ENCODE measurements at places on chromosomes 3 and 15.

DNA sequence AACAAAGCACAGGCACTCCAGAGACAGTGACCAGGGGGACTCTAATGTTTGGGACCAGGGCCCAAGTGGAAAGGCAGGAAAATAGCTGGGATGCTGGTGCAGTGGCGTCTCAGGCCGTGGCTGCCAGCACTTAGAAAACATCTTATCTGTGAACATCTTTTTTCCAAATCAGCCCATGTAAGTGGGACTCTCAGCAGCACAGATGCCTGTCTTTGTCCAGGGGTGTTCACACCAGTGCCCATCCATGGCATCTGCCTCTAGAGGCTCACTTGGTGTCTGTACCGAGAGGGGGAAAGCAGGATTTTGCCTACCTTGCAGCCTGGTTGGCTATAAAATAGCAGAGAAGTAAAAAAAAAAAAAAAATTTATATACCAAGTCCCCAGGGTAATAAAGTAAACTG lies 26.7 kb downstream of the SLC12A8 start:
- H3K27ac ChIP-seq, result no peak overlapping the region
- no peaks in the 10 kb centered on the region for H3K36me3 ChIP-seq
- H3K27me3 ChIP-seq, result peaks cover 2% of the 10 kb centered on the region
- H3K4me3 ChIP-seq, result no peak overlapping the region
- H3K4me1 ChIP-seq, result no peaks in the 10 kb centered on the region
- DNase-seq, result no peak

DNA sequence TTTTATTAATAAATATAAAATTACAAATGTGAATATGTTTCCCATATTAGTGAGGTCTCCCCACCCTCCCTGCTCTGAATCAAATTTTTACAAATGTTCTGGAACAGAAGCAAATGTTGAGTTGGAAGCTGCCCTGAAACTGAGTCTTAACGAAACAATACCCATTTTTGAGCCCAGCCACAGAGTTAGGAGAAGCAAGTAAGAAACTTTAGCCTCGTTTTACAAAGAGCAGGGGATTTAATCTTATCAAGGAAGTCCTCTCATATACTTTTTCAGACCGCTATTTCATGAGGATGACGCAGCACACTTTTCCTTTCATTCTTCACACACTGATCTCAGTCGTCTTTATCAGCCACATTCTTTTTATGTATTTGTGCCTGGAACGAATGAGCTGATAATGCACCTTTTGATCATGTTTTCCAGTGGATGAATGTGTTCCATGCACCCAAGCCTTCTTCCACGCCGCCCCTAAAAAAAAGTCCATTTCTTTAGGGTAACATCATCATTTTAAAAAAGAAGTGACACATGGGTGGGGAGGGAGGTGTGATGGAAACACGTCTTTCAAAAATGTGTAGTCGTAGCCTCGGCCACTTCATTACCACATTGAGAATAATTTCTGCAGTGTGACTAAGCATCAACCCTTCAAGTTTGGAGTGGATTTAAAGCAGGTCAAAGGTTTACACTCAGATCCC lies 48.1 kb downstream of the SETMAR start:
- H3K4me3 ChIP-seq, result peak overlapping the region; percentile 69
- H3K27ac ChIP-seq, result peak overlapping the region; percentile 78
- peaks cover 23% of the 10 kb centered on the region for H3K4me1 ChIP-seq
- no peaks in the 10 kb centered on the region for H3K36me3 ChIP-seq

DNA sequence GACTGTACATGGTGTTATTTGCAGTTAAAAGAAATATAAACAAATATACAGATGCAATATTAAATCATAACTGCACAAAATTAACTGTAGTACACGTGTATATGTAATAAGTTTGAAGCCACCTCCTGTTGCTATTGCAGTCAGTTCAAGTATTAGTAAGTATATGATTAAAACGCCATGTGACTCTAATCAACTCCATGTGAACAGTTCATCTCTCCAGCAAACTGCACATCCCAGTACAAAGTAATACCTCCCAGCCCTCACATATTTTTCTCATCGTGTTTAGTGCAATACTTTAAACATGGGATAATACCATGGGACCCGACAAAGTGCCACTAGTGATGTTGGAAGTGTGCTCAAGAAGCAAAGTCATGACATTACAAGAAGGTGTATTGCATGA lies 34.6 kb downstream of the PDCD10 start:
- H3K4me1 ChIP-seq, result peaks cover 3% of the 10 kb centered on the region
- no peaks in the 10 kb centered on the region for H3K27me3 ChIP-seq
- DNase-seq, result no peak
- H3K4me3 ChIP-seq, result no peak overlapping the region

GRCh38 chr3:126270145-126270811 lies 86.9 kb downstream of the KLF15 start:
- H3K4me1 ChIP-seq, result no peaks in the 10 kb centered on the region
- no peak overlapping the region for H3K27ac ChIP-seq
- DNase-seq, result no peak
- peaks cover 23% of the 10 kb centered on the region for H3K27me3 ChIP-seq

GRCh38 chr3:24804095-24804494 lies 309.4 kb upstream of the THRB start:
- no peak for DNase-seq
- no peaks in the 10 kb centered on the region for H3K27me3 ChIP-seq
- no peak overlapping the region for H3K4me3 ChIP-seq

GRCh38 chr3:105233010-105233409 lies 133.7 kb upstream of the ALCAM start:
- DNase-seq, result no peak
- H3K4me1 ChIP-seq, result no peaks in the 10 kb centered on the region
- no peak overlapping the region for H3K4me3 ChIP-seq
- H3K27ac ChIP-seq, result no peak overlapping the region
- H3K36me3 ChIP-seq, result no peaks in the 10 kb centered on the region
- H3K27me3 ChIP-seq, result peaks cover 5% of the 10 kb centered on the region

- H3K4me1 ChIP-seq, result no peaks in the 10 kb centered on the region
- H3K36me3 ChIP-seq, result no peaks in the 10 kb centered on the region
- H3K27me3 ChIP-seq, result no peaks in the 10 kb centered on the region
- H3K27ac ChIP-seq, result no peak overlapping the region
- H3K4me3 ChIP-seq, result no peak overlapping the region
- peak; percentile 11 for DNase-seq
Measured at GRCh38 chr3:158313338-158313927, 203.5 kb downstream of the RSRC1 start.

- no peak overlapping the region for H3K27ac ChIP-seq
- no peak overlapping the region for H3K4me3 ChIP-seq
- no peak for DNase-seq
- no peaks in the 10 kb centered on the region for H3K36me3 ChIP-seq
- H3K4me1 ChIP-seq, result no peaks in the 10 kb centered on the region
Measured at GRCh38 chr3:39435006-39435748, 28.7 kb downstream of the RPSA start.

- no peaks in the 10 kb centered on the region for H3K36me3 ChIP-seq
- no peak for DNase-seq
- H3K4me1 ChIP-seq, result no peaks in the 10 kb centered on the region
- H3K27ac ChIP-seq, result no peak overlapping the region
Measured at GRCh38 chr3:123285066-123285465, 83.3 kb downstream of the SEC22A start.

DNA sequence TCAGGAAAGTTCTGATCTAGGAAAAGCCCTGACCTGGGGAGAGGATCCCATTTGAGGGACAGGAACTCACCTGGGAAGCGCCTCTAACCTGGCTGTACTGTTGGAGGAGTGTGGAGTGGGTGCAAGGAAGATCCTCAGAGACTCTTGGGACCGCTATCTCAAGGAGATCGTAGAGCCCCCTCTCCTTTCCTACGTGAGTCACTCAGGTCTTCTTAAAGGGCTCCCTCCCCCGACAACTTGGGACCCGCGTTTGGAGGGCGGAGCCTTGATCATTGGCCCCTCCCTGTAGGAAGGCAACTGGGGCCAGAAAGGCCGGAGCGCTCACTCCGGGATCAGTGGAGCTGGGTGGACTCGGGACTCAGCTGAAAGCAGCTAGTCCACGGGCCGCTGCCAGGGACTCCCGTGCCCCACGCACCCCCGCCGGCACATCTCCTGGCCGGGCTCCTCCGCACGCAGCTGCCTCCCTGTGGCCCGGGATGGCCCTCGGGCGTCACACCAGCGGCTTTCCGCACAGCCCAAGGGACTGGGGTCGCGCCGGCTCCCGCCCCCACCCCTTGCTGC lies 520 bp downstream of the SLC26A6 start:
- peaks cover 2% of the 10 kb centered on the region for H3K36me3 ChIP-seq
- peak overlapping the region; percentile 88 for H3K4me3 ChIP-seq
- peak; percentile 51 for DNase-seq
- peaks cover 20% of the 10 kb centered on the region for H3K4me1 ChIP-seq

DNA sequence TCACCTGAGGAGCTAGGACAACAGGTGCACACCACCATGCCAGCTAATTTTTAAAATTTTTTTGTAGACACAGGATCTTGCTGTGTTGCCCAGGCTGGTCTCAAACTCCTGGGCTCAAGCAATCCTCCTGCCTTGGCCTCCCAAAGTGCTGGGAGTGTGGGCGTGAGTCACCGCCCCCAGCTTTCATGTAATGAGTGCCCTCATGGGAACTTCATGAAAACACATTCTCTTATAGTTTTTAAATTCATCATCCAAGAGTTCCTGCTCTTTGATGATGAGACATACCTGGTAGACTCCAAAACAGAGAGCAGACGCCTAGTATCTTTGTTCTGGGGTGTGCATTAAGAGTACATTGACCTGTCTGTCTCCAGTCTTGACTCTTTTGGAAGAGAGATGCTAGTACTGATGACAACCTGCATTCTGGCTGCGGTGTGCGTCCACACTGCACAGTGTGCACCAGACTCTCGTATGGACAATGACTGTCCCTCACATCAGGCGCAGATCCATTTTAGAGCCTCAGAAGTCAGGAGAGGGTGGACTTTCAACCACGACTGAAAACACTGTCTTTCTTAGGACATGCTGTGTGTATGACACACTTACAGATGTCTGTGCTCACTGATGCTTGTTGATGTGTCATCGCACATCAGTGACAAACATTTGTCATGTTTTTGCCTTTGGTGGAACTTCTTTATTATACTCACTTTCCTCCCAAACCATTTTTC lies 2.0 kb downstream of the NRROS start:
- peaks cover 83% of the 10 kb centered on the region for H3K4me1 ChIP-seq
- no peaks in the 10 kb centered on the region for H3K27me3 ChIP-seq
- peaks cover 53% of the 10 kb centered on the region for H3K36me3 ChIP-seq
- DNase-seq, result no peak
- peak overlapping the region; percentile 92 for H3K4me3 ChIP-seq

GRCh38 chr3:170835336-170835735 lies 34.7 kb downstream of the RPL22L1 start:
- H3K27ac ChIP-seq, result no peak overlapping the region
- peaks cover 35% of the 10 kb centered on the region for H3K27me3 ChIP-seq
- H3K4me3 ChIP-seq, result no peak overlapping the region
- DNase-seq, result no peak

DNA sequence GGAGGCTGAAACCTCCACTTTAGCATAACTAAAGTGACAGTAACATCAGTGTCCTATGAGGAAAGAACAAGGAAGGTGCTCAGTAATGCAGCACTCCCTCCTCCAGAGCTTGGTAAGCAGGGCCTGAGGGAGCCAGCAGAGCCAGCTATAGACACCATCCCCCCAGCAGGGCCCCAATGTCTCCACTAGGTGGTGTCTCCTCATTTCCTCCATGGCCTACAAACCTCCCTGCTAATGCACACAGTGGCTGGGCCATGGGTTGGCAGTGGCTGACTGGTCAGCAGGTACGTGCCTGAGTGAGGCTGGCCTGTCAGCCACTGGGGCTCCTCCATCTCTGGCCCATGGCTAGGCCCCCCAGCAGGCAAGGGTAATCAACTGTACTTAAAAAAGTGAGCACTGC lies 13.6 kb downstream of the MRPS25 start:
- DNase-seq, result peak; percentile 57
- H3K4me3 ChIP-seq, result no peak overlapping the region
- H3K36me3 ChIP-seq, result peaks cover 48% of the 10 kb centered on the region
- H3K4me1 ChIP-seq, result peaks cover 36% of the 10 kb centered on the region
- H3K27me3 ChIP-seq, result no peaks in the 10 kb centered on the region
- peak overlapping the region; percentile 46 for H3K27ac ChIP-seq

DNA sequence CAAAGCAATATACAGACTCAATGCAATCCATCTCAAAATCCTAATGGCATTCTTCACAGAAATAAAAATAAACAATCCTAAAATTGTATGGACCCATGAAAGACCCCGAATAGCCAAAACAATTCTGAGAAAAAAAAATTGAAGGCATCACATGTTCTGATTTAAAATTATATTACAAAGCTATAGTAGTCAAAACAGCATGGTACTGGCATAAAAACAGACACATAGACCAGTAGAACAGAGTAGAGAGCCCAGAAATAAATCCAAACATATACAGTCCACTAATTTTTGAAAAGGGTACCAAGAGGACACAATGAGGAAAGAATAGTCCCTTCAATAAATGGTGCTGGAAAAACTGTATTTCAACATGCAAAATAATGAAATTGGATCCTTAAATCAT lies 70.4 kb upstream of the THRB start:
- no peaks in the 10 kb centered on the region for H3K27me3 ChIP-seq
- H3K36me3 ChIP-seq, result no peaks in the 10 kb centered on the region
- no peak overlapping the region for H3K4me3 ChIP-seq
- H3K4me1 ChIP-seq, result no peaks in the 10 kb centered on the region
- H3K27ac ChIP-seq, result no peak overlapping the region
- no peak for DNase-seq

DNA sequence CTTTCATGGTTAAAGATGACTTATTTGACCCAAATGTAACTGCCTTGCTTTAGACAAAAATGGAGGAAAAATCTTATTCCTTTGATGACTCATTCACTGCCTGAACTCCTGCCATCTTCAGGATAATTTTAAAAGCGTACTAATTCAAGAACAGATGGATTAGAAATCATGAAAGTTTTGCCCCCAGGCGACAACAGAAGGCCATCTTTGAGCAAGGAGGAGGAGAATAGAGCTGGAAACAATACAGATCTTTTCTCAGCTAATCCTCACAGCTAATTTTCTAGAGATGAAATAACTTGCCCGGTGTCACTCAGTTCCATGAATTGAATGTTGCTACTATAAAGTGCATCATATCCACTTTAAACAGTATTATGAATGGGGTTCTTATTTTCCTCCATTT lies 324.7 kb upstream of the RARB start:
- H3K27ac ChIP-seq, result no peak overlapping the region
- H3K4me3 ChIP-seq, result no peak overlapping the region
- H3K36me3 ChIP-seq, result no peaks in the 10 kb centered on the region

DNA sequence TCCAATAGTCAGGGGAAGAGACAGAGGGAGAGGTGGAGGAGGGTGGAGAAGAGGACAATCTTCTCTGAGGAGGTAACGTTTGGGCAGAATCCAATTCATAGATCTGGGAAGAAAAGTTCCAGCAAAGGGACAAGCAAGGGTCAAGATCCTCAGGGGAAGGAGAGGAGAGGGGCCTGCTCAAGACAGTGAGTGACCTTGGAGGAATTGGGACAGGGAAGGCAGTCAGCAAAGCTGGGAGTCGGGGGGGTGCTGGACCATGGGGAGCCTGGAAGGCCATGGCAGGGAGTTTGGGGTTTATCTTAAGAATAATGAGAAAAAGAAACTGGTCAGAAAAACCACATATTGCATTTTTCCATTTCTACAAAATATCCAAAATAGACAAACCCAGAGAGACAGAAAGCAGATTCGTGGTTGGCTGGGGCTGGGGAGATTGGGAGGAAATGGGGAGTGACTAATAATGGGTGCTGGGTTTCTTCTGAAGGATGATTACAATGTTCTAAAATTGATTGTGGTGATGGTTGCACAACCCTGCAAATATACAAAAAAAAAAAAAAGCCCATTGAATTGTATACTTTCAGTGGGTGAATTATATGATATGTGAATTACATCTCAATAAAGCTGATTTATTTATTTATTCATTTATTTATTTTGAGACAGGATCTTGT lies 19.6 kb upstream of the SRP14 start:
- H3K27me3 ChIP-seq, result no peaks in the 10 kb centered on the region
- H3K4me3 ChIP-seq, result no peak overlapping the region
- H3K27ac ChIP-seq, result no peak overlapping the region
- peaks cover 9% of the 10 kb centered on the region for H3K36me3 ChIP-seq
- peaks cover 45% of the 10 kb centered on the region for H3K4me1 ChIP-seq
